ENCODE measurements at places on chromosomes 5 and 9.

- DNase-seq = no peak
Measured at GRCh38 chr5:100803397-100803796, 99.7 kb downstream of the ST8SIA4 start.

- DNase-seq = no peak
Measured at GRCh38 chr5:149133795-149134777, 7.2 kb upstream of the ABLIM3 start.

DNA sequence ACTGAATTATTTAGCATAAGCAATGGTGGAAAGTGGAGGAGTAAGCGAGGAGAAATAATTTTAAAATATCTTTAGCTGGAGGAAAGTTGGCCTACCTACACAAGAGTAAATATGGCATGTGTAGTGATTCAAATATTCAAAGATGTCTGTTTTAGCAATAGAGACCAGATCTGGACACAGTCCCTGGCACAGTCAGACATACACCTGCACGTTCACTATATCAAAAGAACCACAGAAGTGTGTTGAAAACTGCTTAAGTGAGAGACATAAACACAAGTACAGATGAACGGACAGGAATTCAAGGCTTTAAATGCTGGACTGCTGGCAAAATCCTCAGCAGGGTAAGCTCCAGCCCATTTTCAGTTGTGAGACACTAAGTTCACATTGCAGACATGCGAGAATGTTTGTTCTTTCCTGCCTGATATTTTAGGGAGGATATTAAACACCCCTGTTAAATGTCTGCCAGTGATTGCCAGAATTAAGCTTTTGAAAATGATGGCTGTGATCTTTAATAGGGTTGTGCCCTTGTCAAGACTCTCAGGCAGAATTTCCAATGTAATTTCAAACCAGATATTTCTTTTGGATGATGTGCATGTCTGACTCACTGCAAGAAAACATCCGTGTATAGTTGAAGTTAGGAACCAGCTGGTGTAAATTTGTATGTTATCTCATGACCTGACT is 810.6 kb downstream of the TLE4 start:
- DNase-seq = no peak

DNA sequence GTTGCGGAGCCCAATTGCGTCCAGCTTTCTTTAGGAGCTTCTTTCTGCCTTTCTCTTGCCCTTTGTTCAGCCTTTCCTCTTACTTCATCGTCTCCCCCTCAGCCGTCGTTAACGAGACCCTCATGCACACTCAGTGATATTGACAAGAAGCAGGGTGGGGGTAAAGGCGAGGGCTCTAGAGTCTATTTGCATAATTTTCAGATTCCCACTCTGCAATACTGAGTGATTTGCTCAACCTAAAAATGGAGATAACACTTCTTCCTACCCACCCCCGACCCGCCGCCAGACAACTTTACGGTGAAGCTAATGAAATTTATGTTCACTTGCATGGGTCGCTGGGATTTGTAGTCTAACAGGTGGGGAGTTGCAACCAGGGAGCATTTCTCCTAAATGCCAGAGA is 1.3 kb upstream of the TBC1D2 start:
- DNase-seq = no peak

GRCh38 chr9:33798545-33798944 is 3.2 kb downstream of the PRSS3 start:
- DNase-seq = no peak

DNA sequence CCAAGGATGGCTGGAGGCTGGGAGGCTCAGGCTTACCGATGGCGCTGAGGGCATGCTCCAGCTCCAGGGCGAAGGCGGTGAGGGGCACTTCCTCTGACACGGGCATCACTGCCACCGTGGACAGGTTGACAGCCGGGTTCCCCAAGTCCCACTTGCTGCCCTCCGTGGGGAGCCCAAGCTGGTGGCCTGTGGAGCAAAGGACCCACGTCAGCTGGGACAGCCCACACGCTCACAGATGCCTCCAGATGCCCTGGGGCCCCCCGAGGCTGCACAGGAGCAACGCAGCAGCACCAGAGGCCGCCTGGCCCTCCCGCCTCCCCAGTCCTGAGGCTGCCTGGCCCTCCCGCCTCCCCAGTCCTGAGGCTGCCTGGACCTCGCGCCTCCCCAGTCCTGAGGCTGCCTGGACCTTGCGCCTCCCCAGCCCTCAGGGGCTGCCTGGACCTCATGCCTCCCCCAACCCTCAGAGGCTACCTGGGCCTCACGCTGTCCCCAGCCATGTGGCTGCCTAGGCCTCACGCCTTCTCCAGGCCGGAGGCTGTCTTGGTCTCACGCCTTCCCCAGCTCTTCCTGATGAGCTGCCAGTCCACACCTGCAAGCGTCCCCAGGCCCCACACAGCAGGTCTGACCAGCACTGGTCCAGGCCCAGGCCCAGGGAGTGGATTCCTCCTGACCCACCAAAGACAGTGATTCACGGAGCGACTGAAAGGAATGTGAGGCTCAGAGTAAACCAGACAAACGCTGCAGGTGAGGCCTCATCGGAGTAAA is 25.6 kb upstream of the NSMF start:
- DNase-seq = no peak

- DNase-seq = no peak
Measured at GRCh38 chr5:10562201-10563109, 1.4 kb upstream of the ANKRD33B start.

DNA sequence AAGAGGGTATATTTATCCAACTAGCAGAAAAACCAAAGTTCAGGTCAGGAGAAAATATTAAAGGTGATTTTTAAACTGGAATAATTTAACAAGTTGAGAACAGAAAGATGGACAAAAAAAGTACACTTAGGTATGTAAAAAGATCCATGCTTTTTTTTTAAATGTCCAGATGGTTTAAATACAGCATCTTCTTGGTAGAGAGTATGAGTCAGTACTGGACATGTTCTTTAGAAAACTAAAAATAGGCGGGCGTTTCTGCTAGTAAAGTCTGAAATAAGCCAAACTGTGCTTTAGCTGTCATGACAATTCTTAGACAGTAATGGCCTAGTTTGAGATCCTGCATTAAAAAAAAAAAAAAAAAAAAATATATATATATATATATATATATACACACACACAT is 255.9 kb upstream of the ST8SIA4 start:
- no peak for DNase-seq

DNA sequence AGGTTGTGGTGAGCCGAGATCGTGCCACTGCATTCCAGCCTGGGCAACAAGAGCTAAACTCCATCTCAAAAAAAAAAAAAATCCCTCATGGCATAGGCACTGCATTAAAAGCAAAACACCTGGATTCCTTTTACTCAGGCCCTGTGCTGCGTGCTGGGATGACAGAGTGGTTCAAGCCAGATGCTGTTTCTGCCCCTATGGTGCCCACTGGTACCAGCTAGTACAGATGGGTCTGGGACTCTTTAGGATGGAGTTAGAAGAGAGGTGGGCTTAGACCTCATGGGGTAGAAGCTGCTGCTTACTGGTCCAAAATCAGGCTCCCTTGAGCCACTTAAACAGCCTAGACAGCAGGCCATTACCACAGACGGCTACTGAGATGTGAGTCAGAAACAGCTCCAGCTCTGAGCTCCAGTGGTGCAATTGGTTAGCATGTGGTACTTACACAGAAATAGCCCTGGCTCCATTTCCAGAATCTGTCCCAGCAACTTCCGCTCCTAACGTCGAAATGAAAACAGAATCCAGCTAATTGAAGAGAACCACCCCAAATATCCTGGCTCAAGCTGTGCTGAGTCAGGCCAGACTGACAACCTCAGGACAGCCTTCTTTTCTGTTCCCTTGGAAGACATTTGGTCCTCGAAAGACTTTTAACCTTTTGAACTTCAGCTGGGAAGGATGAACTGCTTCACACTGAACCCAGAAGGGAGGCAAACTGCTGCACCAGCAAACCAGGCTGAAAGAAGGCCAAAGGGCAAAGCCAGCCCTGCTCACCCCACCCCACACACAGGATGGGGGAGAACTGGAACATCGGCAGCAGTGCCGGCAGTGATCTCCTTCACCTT is 15.5 kb downstream of the C5orf15 start:
- DNase-seq = no peak

GRCh38 chr5:505951-506525 is 18.2 kb downstream of the SLC9A3 start:
- DNase-seq = no peak

DNA sequence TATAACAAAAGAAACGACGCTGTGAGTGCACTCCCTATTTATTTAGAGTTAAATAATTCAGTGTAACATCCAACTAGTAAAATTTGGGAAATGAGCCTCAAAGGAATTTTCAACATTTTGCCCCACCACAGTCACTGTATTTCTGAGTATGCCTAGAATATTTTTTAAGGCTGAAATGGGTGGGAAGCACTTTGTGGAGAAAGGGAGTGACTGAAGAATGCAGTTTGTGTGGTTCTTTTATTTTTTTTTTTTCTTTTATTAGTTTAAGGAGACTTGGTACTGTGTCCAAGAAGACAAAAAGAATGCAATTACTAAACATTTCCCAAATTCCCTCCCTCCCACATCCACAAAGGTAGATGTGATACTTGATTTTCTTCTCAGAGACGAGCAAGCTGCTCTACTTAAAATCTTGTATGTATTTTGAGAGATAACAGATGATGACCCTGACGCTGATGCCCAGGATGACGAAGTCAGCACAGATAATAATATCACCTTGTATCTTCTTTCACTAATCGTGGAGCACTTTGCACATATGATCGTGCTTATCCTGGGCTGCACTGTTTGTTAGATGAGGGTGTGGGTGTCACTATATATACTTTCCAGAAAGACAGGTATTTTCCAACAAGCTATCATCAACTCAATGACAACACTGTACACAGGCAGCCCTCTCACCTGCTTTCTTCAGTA is 586.3 kb downstream of the RAB3C start:
- DNase-seq = no peak

- DNase-seq = no peak
Measured at GRCh38 chr5:159956074-159956473, 39.8 kb downstream of the ADRA1B start.

- no peak for DNase-seq
Measured at GRCh38 chr9:6811436-6811835, 53.7 kb downstream of the KDM4C start.

DNA sequence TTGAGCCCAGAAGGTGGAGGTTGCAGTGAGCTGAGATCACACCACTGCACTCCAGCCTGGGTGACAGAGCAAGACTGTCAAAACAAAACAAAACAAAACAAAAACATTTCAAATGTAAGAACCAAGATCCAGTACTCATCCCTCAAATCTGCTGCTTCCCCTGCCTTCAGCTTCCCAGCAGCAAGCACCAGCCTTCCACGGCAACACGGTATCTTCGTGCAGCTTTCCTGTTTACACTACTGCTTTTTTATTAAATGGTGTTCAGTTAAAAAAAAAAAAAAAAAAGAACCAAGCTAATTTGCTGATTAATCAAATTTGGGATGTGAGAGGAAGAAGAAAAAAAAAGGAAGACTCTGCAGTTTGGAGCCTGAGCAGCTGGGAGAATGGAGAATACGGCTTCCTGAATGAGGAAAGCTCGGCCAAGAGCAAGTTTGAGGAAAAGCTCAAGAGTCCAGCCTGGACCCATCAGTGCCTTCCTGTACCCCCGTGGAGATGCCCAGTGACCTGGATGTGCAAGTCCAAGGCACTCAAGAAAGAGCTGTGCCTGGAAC is 28.0 kb upstream of the SLC2A8 start:
- no peak for DNase-seq

DNA sequence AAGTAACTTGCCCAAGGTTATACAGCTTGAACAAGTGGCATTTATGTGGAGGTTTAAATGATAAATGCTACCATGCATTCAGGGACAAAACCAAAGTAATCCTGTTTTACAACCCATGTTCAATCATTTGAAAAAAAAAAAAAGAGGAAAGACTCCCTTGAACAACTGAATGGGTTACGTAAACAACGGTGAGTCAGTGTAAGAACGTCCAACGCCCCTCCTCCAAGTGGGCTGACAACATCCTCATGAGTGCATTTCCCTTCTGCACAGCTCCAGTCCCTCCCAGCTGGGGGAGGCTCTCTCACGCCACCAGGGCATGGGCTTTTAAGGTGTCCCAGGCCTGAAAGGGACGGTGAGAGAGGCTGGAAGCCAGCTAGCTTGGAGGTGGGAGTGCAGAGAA is 90.0 kb downstream of the PRRT1B start:
- DNase-seq = no peak

GRCh38 chr5:160887780-160888179 is 35.8 kb upstream of the ATP10B start:
- DNase-seq = no peak

- no peak for DNase-seq
Measured at GRCh38 chr5:96537386-96537785, 104.3 kb upstream of the PCSK1 start.

DNA sequence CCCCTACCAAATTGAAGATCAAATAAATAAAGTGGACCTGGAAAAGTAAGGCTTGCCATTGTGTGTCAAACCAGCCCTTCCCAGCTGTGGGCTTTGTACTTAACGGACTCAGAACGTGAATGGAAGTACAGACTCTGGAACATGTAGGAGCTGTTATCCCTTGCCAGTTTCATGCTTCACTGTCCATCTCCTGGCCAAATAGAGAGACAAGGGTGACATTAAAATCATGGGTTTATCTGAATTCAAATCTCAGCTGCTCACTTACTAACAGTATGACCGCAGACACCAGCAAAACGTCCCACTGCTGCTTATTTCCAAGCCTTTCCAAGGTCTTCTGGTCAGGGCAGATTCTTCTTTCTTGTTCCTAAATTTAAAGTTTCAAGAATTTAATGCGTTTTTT is 52.2 kb downstream of the EXOSC2 start:
- DNase-seq = no peak

GRCh38 chr5:113162770-113163169 is 186.2 kb downstream of the DCP2 start:
- no peak for DNase-seq

DNA sequence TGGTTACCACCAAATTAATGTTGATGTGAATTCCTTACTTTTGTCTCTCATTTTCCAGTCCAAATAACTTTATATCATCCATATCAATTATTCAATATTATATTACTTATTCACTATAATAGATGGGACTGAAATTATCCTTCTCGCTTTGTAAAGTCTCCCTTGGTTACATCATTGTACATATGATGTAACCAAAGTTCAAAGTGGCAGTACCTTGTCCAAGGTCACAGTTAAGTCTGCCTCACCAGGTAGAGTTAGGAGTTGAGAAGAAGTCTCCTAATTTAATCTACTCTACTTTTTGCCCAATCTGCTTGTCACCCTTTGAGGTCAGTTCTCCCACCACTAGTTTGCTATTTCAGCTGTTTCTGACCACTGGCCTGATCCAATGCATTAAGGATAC is 83.7 kb upstream of the CLINT1 start:
- no peak for DNase-seq

- peak; percentile 24 for DNase-seq
Measured at GRCh38 chr5:164188733-164189148, 683.3 kb downstream of the MAT2B start.
